ENCODE measurements at places on chromosomes 12 and 14. TPM values are rescaled to one million over a fixed set of nuclear protein-coding genes. Genes with fewer than 3 reads are reported as not detected.

Gene HCAR3
- total RNA-seq = 0.11 TPM

Gene HOXC4
- total RNA-seq = not detected

Gene PLEKHD1
- not detected for total RNA-seq

Gene ERBB3
- 55.2 TPM for total RNA-seq

Gene TAS2R14
- total RNA-seq = 2.3 TPM

Gene CLEC4D
- not detected for total RNA-seq

Gene NPC2
- total RNA-seq = 108 TPM

Gene CD163
- total RNA-seq = not detected

All from HepG2 (cell line).